Activated CD4-positive, alpha-beta memory T cell treated with anti-CD3 and anti-CD28 coated beads, Interleukin-2, amount 10 ng/mL, durations not matched to agents 7 days and 5 days (primary cell): ENCODE measurements at places on chromosomes 3 and 15.

- DNase-seq: no peak
- H3K36me3 ChIP-seq: no peaks in the 10 kb centered on the region
- no peak overlapping the region for H3K27ac ChIP-seq
Observed at GRCh38 chr3:114600571-114600970, 306.7 kb downstream of the TIGIT start.

GRCh38 chr3:12351145-12351544 lies 62.3 kb downstream of the PPARG start:
- no peaks in the 10 kb centered on the region for H3K36me3 ChIP-seq
- H3K4me3 ChIP-seq: no peak overlapping the region
- H3K4me1 ChIP-seq: no peaks in the 10 kb centered on the region
- peaks cover 14% of the 10 kb centered on the region for H3K27me3 ChIP-seq

GRCh38 chr3:73401059-73401458 lies 223.7 kb downstream of the PDZRN3 start:
- H3K27ac ChIP-seq: no peak overlapping the region
- no peaks in the 10 kb centered on the region for H3K4me1 ChIP-seq
- H3K36me3 ChIP-seq: no peaks in the 10 kb centered on the region
- no peaks in the 10 kb centered on the region for H3K27me3 ChIP-seq

- H3K27ac ChIP-seq: no peak overlapping the region
- no peak overlapping the region for H3K4me3 ChIP-seq
- H3K36me3 ChIP-seq: no peaks in the 10 kb centered on the region
- no peaks in the 10 kb centered on the region for H3K4me1 ChIP-seq
Observed at GRCh38 chr3:40873934-40874699, 325.2 kb upstream of the CTNNB1 start.

DNA sequence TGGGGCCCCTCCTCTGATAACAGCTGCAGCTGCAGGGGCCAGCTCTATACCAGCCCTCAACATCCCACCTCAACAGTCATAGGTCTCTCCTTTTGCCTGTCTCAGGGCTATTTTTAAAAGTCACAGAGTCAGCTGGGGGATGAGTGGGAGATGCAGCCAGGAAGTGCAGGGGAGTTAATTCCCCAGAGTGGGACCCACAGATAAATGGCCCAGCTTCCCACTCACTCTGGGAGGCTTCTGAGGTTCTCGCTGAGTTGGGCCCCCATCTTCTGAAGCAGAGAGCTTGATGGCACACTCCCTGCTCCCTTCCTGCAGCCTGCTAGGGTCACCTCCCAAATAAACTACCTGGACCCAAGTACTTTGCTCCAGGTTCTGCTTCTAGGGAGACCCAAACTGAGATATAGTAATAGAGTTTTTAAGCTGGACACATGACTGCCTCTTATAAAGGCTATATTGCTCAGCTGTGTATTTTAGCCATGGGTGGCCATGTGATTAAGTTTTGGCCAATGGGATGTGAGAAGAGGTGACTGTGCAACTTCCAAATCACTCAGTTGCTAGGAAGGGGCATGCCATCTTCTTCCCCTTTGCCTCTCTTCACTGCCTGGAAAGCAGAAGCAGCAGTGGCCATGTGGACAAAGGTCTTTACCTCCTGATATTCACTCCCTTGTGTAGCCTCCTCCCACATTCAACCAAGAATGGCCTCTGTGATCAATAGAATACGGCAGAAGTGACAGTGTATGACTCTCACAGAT lies 15.5 kb upstream of the VIPR1 start:
- no peak overlapping the region for H3K4me3 ChIP-seq
- peaks cover 2% of the 10 kb centered on the region for H3K4me1 ChIP-seq
- no peaks in the 10 kb centered on the region for H3K36me3 ChIP-seq
- no peak for DNase-seq
- H3K27me3 ChIP-seq: peaks cover 31% of the 10 kb centered on the region
- H3K27ac ChIP-seq: no peak overlapping the region

DNA sequence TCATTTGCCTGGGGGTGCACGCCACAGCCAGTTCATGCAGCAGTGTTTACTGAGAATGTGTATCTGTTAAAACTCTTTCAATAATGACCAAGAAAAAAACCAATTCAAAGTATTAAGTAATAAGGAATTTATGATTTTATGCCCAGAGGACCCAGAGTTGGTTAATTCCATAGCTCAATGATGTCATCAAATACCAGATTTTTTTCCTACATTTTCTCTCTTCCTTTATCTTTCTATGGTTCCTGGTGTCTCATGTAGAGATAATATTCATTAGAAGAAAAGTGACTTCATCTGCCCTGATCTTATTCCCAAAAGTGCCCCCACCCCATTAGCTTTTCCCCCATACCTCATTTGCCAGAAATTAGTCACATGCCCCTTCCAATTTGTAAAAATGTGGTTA lies 44.6 kb upstream of the LMCD1 start:
- DNase-seq: no peak
- H3K27ac ChIP-seq: no peak overlapping the region
- H3K27me3 ChIP-seq: peaks cover 2% of the 10 kb centered on the region
- H3K4me1 ChIP-seq: no peaks in the 10 kb centered on the region
- no peaks in the 10 kb centered on the region for H3K36me3 ChIP-seq

DNA sequence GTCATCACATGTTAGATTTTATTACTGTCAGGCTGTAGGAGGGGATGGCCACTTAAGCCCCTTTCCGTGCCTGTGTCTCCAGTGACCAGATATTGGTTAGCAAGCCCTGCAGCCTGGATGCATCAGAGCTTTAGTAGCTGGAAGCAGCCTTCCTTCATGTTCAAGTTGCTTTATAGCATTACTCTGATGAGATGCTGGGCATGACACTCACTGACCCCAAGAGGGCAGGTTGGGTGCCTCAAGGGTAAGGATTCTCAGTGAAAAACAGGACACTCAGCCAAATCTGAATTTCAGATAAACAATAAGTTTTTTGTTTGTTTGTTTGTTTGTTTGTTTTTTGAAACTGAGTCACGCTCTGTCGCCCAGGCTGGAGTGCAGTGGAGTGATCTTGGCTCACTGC lies 68.5 kb upstream of the PTX3 start:
- no peak overlapping the region for H3K27ac ChIP-seq
- no peaks in the 10 kb centered on the region for H3K27me3 ChIP-seq
- no peak for DNase-seq

GRCh38 chr3:10268930-10269329 lies 20.7 kb downstream of the TATDN2 start:
- no peak for DNase-seq
- H3K27ac ChIP-seq: no peak overlapping the region
- H3K4me3 ChIP-seq: no peak overlapping the region
- no peaks in the 10 kb centered on the region for H3K27me3 ChIP-seq

- H3K4me1 ChIP-seq: peaks cover 25% of the 10 kb centered on the region
- H3K27me3 ChIP-seq: peaks cover 13% of the 10 kb centered on the region
- H3K27ac ChIP-seq: no peak overlapping the region
- H3K4me3 ChIP-seq: no peak overlapping the region
- no peaks in the 10 kb centered on the region for H3K36me3 ChIP-seq
Observed at GRCh38 chr3:129553719-129554118, 10.7 kb downstream of the H1-8 start.

DNA sequence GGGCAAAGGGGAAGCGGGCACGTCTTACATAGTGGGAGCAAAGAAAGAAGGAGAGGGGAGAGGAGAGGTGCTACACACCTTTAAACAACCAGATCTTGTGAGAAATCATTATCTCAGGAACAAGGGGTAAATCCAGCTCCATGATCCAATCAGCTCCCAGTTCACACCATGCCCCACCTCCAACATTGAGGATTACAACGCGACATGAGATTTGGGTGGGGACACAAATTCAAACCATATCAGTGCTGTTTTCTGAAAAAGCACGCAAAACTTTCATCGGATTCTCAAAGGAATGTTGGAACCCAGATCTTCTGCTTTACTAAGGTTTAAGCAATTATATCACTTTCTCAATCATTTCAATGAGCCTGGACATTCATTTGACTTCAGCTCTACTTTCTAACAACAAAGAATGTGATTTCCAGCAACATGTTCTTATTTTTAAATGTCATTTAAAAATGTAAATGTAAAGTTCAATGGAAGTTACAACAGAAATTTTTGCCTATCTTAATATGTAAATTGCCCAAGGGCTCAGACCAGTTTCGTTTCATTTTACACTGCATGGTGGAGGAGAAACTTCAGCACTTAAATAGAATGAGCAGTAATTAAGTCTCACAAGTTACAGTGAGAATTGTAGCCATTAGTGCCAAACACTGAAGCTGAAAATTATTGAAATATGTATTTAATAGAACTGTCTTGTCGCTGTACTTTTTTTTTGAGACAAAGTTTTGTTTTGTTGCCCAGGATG lies 8.4 kb upstream of the CCDC54 start:
- H3K27ac ChIP-seq: no peak overlapping the region
- H3K4me3 ChIP-seq: no peak overlapping the region
- H3K27me3 ChIP-seq: peaks cover 15% of the 10 kb centered on the region
- H3K36me3 ChIP-seq: no peaks in the 10 kb centered on the region
- H3K4me1 ChIP-seq: peaks cover 11% of the 10 kb centered on the region

DNA sequence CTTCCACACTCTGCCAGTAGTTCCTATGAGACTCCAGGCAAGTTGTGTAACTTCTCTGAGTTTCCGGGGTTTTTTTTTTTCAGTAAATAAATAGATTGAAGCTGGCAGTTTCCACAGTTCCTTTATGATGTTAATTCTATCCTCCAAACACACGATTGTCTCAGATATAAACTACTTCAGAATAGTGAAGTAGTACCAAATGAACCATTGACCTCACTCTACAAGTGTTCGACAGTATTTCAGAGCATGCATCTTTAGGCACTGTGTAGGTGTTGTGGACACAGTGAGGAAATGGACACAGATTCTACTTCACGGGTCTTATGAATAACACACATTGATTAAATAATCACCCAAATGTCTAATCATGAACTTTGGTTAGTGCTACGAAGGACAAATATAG lies 136.1 kb upstream of the IGSF10 start:
- H3K36me3 ChIP-seq: no peaks in the 10 kb centered on the region
- no peaks in the 10 kb centered on the region for H3K4me1 ChIP-seq
- no peak overlapping the region for H3K27ac ChIP-seq
- no peak overlapping the region for H3K4me3 ChIP-seq
- peaks cover 2% of the 10 kb centered on the region for H3K27me3 ChIP-seq
- DNase-seq: no peak

DNA sequence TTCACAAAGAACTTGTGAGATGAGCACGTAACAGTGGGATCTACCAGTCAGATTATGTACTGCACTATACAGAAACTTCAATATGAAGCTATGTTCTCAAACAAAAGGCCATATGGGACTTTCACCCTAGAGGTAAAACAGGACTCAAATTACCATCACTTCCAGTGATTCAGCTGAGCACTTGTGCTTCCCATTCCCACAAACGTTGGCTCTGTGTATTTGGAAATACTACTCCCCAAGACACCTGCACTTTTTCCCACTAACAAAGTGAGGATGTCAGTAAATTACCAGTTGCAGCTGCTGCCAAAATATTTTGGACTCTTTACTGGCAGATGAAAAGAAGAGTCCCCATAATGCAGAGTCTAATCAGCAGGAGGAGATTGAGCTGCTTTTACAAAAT lies 1570.1 kb downstream of the SI start:
- no peaks in the 10 kb centered on the region for H3K4me1 ChIP-seq
- no peak overlapping the region for H3K4me3 ChIP-seq
- no peaks in the 10 kb centered on the region for H3K36me3 ChIP-seq
- H3K27ac ChIP-seq: no peak overlapping the region
- H3K27me3 ChIP-seq: no peaks in the 10 kb centered on the region

DNA sequence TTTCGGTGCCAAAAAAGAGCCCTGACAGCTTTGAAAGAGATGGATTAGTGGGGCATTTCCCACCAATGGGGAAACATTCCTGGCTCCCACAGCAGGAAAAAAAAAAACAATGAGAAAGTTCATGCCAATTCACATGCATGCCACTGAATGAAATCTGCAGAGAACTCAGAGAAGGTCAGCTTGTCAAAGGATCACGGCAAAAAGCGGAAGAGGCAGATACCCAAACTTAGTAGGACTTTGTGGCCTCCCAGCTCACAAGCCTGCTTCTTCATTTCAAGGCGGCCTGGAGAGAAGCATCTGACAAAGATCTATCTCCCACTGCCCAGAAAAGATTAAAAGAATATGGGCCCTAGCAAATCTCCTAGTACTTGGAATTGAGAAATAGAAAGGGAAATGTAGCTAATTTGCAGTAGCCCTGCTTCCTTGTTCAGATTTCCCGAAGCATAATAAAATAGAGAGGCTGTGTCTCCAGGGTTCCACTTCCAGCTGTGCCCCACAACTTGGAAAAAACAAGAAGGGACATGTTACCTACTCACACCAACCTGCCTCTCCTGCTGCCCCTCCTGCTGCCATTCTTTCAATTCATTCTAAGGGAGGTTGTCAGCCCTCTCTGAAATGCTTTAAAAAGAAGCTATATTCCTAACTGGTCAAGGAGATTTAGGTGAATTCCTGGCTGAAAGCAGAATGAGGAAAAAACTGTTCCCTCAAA lies 170.4 kb downstream of the FHIT start:
- H3K27ac ChIP-seq: no peak overlapping the region
- no peaks in the 10 kb centered on the region for H3K27me3 ChIP-seq
- no peak overlapping the region for H3K4me3 ChIP-seq
- H3K36me3 ChIP-seq: no peaks in the 10 kb centered on the region

GRCh38 chr3:42045708-42046243 lies 45.4 kb upstream of the TRAK1 start:
- H3K27me3 ChIP-seq: no peaks in the 10 kb centered on the region
- no peaks in the 10 kb centered on the region for H3K36me3 ChIP-seq
- no peak overlapping the region for H3K4me3 ChIP-seq

DNA sequence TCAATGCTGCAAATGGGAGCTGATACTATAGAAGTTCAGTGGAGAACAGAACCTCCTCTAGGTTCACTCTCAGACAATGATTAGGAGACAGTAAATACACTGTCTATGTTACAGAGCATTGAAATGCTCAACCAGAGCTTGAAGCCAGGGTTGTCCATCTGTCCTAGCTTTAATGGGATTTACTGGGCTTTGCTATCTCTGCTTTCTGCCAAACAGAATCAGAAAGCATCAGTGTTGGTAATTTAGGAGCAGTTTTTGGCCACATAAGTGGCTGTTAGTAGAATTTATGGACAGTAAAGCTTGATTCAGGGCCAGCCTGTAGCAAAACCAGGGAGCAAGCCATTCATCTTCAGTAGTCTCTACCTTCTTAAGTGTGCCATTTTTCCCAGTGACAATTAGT lies 396.3 kb downstream of the LSAMP start:
- no peaks in the 10 kb centered on the region for H3K4me1 ChIP-seq
- no peaks in the 10 kb centered on the region for H3K36me3 ChIP-seq
- no peak overlapping the region for H3K27ac ChIP-seq
- DNase-seq: no peak
- H3K4me3 ChIP-seq: no peak overlapping the region
- H3K27me3 ChIP-seq: no peaks in the 10 kb centered on the region

DNA sequence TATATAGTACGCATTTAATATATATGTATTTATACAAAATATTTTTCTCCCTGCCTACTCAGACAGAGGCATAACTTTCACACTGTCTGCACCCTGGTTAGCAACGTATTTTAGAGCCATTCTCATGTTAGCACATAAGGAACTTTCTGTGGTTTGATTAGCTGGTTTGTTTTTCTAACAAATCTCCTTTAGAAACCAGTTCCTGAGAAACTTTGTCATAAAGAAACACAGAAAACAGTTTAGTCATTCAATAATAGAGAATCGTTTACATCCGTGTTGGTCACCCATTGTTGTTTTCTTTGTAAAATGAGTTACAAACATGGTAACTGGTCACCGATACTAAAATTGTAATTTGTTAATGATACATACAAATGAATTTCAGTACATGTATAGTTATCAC lies 5.9 kb upstream of the NGRN start:
- H3K4me3 ChIP-seq: no peak overlapping the region
- H3K27ac ChIP-seq: peak overlapping the region; percentile 66
- peaks cover 2% of the 10 kb centered on the region for H3K36me3 ChIP-seq

- H3K4me3 ChIP-seq: no peak overlapping the region
- DNase-seq: no peak
- H3K36me3 ChIP-seq: no peaks in the 10 kb centered on the region
- no peak overlapping the region for H3K27ac ChIP-seq
Observed at GRCh38 chr3:182487143-182487542, 306.2 kb upstream of the ATP11B start.
